ENCODE measurements at places on chromosomes 1 and 21.
A peak's percentile ranks its signal among the peaks of the same experiment; 100 is the strongest.

- DNase-seq = peak; percentile 65
Observed at GRCh38 chr1:40078512-40079333, 18.3 kb downstream of the PPT1 start.

DNA sequence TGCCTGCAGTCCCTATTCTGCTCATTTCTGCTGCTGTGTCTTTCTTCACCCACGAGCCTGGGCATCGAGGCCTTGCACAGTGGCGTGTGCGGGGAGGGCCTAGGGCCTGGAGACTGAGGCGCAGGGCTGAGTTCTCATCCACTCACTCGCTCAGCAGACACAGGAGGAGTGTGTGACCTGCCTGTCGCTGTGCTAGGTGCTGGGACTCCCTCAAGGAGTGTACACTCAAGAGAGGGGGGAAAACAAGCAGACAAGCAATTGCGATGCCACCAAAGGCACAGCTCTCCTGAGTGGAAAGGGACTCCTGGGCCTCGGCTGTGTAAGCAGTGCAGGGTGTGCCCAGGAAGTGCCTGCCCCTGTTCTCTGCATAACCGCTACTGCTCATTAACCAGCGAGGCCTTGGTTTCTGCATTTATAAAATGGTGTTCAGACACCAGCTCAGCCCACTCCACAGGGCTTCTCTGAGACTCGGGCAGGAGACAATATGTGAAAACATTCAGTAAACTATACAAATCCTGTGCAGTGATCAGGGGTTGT, 4.2 kb downstream of the RD3 start:
- DNase-seq = no peak

- peak; percentile 86 for DNase-seq
Observed at GRCh38 chr1:215002471-215002870, 80.1 kb upstream of the KCNK2 start.

GRCh38 chr1:116254776-116255175, 118.3 kb upstream of the ATP1A1 start:
- DNase-seq = no peak

DNA sequence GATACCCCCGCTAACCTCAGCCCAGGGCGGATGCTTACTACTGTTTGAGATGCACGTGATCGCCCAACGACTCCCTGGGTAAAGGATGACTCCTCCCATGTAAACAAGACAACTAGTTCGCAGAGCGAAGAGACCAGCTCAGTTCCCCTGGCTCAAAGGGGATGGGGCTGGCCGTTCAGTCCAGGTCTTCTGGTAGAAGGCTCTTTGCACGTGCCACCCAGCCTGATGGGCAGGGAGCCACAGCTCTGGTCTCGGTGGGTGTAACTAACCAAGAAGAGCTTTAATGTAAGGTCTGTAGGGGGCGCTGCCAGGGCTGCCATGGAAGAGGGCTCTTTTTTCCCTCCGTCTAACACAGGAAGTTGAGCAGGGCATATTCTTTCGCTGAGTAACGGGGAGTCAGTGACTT, 49.4 kb upstream of the PARP1 start:
- DNase-seq = peak; percentile 30

DNA sequence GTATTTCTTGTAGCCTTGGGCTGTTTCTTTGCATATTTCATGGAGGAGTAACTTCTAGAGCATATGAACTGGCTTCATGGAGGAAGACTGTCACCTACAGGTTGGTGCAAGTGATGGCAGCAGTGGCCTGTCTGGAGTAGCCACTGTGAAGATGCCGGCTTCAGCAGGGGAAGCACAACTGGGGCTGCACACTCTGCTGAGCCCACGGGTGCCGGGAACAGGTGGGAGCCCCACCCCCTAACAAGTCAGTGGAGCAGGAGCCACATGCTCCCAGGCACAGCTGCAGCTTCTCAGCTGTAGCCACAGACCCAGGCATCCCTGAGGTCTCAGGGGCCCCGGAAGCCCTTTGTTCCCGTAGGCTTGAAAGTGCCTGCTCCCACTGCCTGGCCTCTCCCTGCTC, 43.2 kb upstream of the C1orf185 start:
- peak; percentile 38 for DNase-seq

DNA sequence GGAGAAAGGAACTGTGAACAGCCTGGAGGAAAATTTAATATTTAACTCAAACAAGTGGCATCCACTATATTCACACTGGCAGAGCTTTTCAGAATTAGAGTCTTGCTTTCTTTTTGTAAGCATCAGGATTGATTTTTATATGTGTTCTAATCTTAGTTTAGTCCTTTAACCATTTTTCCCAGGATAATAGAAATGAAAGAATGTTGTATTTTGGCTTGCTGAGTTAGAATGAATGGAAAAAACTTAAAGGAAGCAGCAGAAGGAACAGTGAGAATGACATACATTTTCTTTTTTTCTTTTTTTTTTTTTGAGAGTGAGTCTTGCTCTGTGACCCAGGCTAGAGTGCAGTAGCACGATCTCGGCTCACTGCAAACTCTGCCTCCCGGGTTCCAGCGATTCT, 53.0 kb downstream of the ZC3H11B start:
- DNase-seq = no peak

DNA sequence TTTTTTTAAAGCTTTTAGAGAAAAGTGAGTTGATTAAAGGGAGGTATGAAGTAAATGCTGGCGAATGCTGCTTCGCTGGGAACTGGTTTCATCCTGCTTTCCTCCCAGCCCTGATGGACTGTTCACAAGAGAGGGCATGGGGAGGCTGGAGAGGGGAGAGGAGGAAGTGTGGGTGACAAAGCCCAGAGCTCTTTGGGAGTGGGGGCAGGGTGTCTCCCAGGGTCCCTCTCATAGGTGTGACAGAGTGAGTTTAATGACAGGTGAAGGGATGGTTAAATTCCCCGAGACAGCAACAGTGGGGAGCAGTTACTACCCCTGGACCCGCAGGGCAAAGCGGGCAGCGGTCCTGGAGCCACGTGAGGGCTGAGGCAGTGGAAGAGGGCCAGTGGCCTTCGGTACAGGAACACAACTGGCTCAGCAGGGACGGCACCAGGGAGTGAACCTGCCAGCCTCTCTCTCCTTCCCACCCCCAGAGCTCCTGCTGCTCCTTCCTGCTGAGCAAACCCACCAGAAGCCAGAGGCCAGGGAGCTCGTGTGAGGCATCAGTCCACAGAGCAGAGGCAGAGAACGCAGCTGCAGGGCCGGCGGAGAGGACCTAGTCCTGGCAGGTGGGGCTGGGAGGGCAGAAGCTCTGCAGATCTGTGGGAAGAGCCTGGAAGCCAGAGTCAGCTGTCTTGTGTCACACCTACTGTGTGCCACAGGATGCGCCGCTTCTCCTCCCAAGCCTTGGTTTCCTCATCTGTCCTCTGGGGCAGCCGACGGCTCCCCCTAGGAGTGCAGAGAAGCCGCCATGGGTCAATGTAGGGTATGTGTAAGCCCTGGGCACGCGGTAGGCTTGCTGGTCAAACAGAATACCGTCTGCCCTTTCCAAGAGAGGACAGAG, 20.9 kb upstream of the LRP8 start:
- DNase-seq = no peak
